ENCODE measurements at places on chromosomes 13 and 19. TPM values are rescaled to one million over a fixed set of nuclear protein-coding genes. Genes with fewer than 3 reads are reported as not detected.

SHISA7 gene
- total RNA-seq = not detected

SIGLEC8 gene
- total RNA-seq = 2.9 TPM

FARP1 gene
- total RNA-seq = 103 TPM

SYDE1 gene
- 7.0 TPM for total RNA-seq

LILRB2 gene
- total RNA-seq = 30.4 TPM

DNA sequence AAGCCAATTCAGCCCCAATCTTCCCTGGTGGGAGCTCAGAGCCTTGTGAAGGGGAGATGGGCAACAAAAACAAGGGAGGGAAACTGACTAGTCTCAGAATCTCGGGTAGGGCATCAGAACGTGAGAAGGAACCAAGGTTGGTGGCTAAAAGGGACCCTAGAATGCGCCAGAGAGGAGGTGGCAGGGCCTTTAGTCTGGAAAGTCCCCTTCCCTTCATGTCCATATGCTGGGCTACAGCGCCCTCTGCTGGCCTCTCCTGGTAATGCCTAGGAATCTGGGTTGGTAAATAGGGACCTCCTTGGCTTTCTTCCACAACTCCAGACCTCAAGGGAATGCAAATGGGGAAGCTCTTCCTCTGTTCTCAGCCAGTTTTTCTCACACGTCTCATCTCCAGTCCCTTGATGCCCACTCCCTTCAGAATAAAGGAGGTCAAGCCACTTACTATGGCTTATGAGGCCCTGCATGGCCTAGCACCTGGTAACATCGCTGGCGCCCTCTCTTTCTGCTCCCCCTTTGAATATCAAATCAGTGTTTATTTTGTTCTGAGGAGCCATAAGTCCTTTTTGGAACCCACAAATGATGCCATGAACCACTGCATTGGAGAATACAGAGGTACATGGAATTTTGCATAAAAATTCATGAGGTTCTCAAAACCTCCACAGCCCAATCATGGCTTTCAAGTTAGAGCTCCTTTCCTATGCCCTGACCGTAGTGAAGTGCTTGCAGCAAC lies 1.4 kb upstream of the CCDC97 start:
- no peak for DNase-seq

DNA sequence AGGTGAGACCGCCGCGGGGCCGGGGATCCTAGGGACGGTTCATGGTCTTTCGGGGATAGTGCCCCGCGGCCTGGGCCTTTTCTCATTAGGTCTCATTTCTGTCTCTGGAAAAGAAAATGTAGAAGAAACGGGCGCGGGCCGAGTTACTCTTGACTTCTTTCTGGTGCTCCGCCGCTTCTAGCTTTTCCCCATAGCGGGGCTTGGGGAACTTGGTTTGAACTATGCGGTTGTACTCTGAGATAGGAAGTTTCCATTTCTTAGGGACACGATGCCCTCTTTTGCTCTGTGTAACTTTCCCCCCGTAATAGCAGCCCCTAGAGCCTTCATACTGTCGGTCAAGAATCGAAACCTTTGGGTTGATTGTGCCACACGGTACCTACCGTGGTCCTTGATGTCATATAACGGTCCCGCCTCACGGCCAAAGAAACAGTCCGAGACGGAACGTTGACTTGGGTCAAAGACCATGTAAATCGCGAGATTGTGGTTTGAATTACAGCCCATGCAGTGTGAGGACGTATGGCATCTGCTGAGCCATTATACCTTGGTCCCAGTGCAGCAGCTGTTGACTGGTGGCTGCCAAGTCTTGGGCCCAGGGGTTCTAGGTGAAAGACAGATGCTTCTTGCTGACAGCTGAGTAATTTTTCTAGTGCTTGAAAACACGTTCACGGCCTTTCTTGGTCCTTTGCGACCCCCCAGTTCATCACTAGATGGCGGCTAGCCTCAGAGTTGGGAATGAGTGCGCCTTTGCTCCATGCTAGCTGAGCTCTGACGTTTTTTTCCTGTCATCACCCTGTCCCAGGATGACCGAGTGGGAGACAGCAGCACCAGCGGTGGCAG lies 487 bp downstream of the RPS5 start:
- DNase-seq = no peak

- no peak for DNase-seq
Measured at GRCh38 chr13:74132152-74132775, 1.9 kb downstream of the KLF12 start.

- DNase-seq = no peak
Measured at GRCh38 chr13:24654741-24655140, 25.5 kb upstream of the ATP12A start.

GRCh38 chr19:30379841-30380610 lies 7.8 kb downstream of the ZNF536 start:
- DNase-seq = no peak

DNA sequence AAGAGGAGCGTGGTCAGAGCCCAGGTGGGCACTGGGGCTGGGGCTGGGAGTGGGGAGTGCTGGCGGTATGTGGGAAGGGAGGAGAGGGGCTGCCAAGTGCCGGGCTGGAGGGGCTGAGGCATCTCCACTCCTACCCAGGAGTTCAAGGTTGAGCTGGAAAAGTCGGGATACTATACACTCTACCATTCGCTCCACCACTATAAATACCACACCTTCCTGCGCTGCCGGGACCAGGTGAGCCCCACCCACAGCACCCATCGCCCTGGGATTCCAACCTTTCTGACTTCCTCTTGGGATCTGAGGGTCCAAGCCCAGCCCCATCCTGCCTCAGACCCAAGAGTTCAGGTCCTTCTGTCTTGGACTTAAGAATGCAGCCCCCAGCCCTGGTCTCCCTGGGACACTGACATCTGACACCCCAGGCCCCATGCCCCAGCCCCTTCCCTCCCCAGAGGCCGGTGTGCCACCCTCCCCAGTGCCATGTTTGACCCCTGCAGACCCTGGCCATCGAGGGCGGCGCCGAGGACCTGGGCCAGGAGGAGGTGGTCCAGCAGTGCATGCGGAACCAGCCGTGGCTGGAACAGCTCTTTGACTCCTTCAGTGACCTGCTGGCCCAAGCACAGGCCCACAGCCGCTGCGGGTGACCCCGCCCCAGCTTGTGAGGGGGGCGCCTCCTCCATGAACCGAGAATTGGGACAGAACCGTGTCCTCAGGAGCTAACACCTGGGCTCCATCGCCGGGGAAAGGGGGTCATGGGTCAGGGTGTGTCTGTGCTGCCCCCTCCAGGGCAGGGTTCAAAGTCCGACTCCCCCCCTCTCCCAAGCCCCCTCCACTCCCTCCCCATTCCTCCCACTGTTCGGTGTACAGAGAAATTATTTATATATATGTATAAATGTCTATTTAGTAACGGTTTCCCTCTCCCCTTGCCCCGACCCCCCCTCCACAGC lies 14.7 kb downstream of the RRAS start:
- no peak for DNase-seq

DNA sequence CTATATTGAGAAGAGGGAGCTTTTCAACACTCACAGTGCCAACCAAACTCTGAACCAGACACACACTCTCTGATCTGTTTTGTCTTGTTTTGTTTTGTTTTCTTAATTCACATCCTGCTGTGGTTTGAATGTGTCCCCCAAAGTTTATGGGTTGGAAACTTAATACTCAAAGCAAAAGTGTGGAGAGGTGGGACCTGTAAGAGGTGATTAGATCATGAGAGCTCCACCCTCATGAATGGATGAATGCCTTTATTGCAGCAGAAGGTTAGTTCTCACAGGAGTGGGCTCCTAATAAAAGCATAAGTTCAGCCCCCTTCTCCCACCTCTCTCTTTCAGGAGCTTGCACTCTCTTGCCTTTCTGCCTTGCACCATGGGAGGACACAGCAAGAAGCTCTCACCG lies 957.1 kb downstream of the PCDH9 start:
- no peak for DNase-seq

DNA sequence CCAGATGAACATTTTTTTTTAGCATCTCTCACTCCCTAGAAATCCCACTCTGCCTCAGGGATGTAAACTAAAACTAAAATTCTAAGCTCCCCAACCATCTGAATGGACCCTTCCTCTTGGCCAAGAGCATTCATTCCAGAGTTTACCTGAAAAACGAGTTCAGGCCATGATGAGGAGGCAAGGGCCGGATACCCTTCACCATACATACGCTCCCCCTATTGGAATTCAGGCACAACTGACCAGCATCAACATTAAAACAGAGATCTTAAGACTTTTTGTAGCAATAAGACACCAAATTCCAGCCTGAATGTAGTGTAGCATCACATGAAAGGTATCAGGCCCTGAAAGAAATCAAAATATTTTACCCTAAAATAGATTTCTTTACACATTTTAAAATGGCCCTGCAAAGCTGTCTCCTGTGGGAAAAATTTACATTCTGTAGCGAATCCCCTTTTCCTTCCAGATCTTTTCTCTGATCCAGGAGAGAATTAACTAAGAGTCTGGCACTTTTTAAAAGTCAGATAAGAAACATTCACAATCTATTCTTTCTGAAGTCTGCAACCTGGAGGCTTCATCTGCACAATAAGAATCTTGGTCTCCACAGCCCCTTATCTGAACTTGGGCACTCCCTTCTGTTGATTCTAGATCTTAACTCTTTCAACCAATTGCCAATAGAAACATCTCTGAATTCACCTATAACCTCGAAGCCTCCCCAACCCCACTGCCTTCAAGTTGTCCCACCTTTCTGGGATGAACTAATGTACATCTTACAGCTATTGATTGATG lies 888.5 kb downstream of the UQCRFS1 start:
- no peak for DNase-seq

GRCh38 chr13:113064534-113065405 lies 40.8 kb upstream of the F7 start:
- no peak for DNase-seq
